CD4-positive, alpha-beta T cell (primary cell): ENCODE measurements at places on chromosomes 11 and 22. TPM values are rescaled to one million over a fixed set of nuclear protein-coding genes. Genes with fewer than 3 reads are reported as not detected.

DNA sequence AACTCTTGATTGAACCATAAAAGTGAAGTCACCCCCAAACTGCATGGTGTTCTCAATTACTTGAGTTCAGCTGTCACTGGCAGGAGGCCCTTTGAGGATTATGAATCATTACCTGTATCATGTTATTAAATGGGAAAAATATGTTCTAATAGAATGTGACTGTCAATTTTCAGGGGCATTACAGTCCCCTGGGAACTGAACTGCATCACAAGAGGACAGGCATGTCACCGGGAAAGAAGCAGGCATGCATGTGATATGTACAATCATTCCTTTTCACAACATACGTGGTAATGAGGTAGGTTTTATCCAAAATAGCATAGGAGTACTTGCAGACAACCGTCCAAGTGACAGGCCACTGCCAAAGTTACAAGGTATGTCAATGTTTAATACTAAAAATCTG lies 165.8 kb downstream of the MAML2 start:
- DNase-seq = no peak

- no peak for DNase-seq
Observed at GRCh38 chr11:64296236-64296635, 3.9 kb upstream of the CATSPERZ start.

GRCh38 chr11:125182573-125182972 lies 18.0 kb downstream of the PKNOX2 start:
- DNase-seq = no peak

DNA sequence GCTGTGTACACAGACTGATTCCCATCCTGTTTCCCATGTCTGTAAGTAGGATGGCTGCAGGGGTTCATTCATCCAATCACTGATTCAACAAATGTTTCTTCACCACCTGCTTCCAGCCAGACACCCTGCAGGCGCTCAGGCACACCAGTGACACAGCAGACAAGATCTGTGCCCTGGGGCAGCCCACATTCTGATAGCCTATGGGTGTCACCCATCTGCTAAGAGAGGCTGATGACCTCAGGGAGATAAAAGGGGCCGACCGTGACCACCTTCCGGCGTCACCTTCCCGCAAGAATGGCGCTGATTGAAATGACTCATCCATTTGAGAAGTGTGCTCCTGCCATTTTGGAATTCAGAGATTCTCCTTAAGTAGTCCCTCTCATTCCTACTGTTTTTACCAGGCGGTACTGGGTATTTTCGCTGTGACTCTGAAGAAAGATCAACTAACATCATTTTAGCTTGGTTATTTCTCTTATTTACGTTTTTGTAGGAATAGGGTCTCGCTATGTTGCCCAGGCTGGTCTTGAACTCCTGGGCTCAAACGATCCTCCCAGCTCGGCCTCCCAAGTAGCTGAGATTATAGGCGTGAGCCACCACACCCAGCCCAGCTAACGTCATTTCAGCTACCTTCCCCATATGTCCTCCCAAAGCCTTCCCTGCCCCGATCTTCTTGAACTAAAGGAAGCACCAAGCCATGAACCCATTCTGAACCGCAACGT lies 73.2 kb upstream of the BID start:
- no peak for DNase-seq

DNA sequence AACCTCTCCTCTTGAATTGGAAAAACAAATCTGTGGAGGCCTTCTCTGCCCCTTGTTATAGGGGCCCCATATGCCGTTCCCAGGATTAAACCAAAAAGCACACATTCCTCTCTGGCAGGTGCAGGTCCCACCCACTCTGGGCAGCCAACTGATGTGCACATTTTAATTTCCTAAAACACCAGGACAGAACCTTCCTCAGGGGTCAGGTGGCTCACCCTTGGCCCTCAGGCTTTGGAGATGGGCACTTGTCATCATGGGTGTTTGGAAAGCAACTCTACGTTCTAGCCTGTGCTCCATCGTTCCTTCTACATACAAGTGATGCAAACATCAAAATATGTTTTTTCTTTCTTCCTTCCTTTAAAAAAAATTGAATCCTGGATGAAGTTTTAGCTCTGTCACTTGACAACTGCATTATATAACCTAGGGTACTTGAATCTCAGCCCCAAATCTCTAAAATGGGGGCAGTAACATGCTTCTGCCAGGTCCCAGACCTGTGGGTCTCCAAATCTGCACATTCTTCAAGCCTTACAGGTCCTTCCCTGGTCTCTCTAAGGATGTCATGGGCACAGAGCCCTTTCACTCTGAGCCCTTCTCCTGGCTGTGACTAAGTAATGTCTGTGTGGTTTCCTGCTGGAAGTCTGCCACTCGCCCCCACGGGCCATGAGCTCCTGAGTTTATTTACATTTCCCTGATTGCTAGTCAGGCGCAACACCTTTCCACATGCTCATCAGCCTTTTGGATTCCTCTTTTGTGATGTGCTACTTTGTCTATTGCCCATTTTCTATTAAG lies 43.8 kb downstream of the KCNQ1OT1 start:
- no peak for DNase-seq

GRCh38 chr11:79600711-79601110 lies 159.9 kb upstream of the TENM4 start:
- DNase-seq = no peak

GRCh38 chr11:10699072-10699471 lies 5.5 kb upstream of the IRAG1 start:
- no peak for DNase-seq

P2RX6 gene
- total RNA-seq = 0.69 TPM

LRRC56 gene
- total RNA-seq = 2.4 TPM
